ENCODE measurements at places on chromosomes 1 and 21.

GRCh38 chr1:228647523-228648444, 87.5 kb upstream of the RHOU start:
- peak; percentile 50 for DNase-seq

GRCh38 chr1:9827558-9828185, 3.9 kb upstream of the CLSTN1 start:
- peak; percentile 12 for DNase-seq

- peak; percentile 15 for DNase-seq
Observed at GRCh38 chr1:6969106-6969505, 183.9 kb downstream of the CAMTA1 start.

DNA sequence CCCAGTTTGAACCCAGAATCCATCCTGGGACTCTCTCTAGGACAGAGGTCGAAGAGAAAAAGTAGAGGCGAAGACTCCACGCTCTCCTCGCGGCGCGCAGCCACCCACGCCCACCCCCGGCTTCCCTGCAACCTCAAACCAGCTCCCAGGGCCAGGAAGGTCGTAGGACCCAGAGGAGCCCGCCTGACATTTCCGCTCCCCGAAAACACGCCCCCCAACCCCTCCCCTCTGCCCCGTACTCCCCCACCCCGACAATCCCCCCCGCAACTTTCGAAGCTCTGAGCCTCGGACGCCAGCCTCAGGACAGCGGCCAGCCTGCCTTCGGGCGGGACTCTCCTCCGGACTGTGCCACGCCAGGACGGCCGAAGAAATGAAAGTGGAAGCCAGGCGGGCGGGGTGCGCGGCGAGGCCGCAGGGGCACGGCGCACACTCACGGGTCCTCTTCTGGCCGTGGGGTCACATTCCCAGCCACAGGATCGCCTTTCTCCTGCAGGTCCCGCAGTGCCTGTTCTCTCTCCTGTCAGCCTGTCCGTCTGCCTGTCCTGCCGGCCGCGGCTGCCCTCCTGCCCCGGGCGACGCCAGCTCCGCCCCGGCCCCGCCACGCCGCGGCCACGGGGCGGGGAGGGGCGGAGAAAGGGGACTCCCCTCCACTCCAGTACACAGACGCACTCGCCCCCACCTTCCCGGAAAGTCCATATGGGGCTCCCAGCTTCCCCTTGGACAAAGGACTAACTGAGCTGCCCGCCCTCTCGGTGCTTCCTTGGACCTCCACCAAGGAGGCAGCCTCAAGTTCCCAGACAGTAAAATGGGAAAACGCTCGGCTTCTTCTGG, at the start of gene MOB3C:
Gene MOB3C, minus strand, starts transcription at position 535 of the 831 bp plus-strand sequence. CDS start 3,490 bp downstream, outside the sequence.
- DNase-seq, result peak; percentile 75

DNA sequence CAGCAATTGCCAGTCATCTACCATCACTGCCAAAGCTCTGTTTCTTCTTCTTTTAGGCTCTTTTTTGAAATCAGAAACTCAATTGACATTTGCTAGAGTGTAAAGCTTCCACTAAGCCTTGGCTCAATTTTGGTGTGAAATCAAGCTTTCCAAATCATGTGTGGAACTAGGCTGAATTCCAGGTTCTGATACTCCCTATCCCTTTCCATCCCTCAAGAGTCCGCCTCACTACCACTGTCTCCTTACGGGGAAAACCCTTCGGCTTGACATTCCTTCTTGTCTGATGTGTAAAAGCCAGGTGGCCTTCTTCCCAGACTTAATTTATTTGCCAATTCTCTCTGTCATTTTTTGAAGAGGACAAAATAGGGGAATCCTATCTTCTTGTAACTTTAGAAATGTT, 47.2 kb upstream of the PRMT6 start:
- DNase-seq, result no peak

Data from fibroblast of mammary gland (primary cell).